ENCODE measurements at places on chromosomes 5 and 9.

DNA sequence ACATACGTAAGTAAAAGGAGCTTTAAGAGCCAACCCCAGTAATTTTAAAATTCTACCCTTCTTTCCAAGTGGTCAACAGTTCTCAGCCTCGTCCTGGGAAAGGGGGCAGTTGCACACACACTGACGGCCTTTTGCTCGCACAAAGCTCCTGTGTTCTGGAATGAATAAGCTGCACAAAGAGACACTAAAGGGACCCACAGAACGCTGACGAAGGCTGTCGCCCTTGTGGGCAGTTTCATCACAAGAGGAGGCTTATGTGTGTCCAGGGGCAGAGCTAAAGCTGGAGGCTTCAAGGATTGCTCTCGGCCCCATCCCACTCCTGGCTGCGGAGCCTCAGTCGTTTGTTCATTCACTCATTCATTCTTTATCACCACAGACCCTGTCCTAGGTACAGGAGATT lies 67.0 kb upstream of the NEK6 start:
- no peak for DNase-seq

DNA sequence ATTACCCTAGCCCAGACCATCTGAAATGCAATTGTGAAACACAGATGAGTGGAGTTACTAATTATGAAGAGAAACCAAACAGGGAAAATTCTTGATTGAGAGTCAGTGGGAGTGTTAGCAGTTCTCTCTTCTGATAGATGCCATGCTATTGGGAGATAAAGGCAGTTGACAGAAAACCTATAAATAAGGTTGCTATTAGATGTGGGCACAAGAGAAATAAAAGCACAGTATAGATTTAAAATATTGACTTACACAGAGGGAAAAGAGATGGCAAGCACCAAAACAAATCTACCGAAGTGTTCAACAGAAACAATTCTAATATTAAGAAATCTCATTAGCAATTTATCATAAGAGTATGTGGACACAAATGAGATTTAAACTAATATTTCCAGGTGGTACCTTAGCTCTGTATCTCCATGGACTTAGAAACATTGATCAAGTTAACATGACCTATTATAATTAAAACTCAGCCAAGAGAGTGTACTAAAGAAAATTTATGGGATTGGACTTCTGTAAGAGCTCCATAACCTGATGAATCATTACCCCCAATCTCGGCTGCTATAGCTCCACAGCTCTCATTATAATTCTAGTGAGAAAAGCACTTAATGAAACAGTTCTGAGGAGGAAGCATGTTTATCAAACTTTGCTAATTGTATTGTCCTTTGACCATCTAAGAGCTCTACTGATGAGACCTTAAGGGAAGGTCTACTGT lies 665.0 kb upstream of the RIOK2 start:
- DNase-seq: no peak

- no peak for DNase-seq
These were observed 58.6 kb upstream of the CTXN3 start for GRCh38 chr5:127590156-127590722.

- no peak for DNase-seq
These were observed 41.9 kb upstream of the CTSL start for GRCh38 chr9:87683751-87684626.

DNA sequence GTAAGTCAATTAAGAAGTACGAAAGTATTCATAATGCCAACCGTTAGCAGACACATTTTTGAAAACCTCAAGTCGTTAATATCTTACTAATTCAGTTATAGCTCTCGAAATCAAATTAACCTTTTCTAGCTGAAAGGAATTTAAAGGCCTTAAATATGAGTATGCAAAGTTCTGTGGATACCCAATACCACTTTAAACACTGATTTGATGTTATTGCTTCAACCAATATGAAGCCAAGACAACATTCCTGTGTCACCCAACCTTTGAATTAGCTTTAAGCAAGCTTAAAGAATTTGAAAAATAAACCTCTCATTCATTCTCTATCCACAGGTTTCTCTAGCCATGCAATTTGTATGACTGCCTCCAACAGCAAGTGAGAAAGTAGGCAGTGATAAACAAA lies 204.5 kb downstream of the MCTP1 start:
- DNase-seq: no peak

- DNase-seq: no peak
These were observed 986.9 kb upstream of the SEMA6A start for GRCh38 chr5:117561531-117561930.

Data from activated CD8-positive, alpha-beta T cell treated with anti-CD3 and anti-CD28 coated beads for 36 hours (primary cell).